ENCODE measurements at places on chromosomes 7 and 10.
A peak's percentile ranks its signal among the peaks of the same experiment; 100 is the strongest.

DNA sequence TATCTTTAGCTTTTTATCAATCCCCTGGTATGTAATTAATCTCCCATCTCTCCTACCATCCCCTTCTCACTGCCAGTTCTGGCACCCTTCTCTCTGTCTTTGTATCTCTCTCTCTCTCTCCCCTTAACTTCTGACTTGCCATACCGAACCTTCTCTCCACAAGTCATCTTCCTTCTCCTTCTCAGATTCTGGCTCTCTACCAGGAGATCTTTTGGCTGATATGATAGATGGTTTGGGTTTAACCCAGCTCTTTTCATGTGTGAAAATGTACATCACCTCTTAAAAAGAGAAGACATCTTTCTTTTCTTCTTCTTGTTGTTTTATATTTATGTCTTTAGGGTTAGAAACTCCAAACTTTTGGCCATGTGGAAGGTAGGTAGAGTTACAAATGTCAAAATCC, 196.7 kb downstream of the HGF start:
- H3K27ac ChIP-seq: no peak overlapping the region
- no peak overlapping the region for H3K4me3 ChIP-seq
- no peaks in the 10 kb centered on the region for H3K27me3 ChIP-seq
- no peak for DNase-seq

DNA sequence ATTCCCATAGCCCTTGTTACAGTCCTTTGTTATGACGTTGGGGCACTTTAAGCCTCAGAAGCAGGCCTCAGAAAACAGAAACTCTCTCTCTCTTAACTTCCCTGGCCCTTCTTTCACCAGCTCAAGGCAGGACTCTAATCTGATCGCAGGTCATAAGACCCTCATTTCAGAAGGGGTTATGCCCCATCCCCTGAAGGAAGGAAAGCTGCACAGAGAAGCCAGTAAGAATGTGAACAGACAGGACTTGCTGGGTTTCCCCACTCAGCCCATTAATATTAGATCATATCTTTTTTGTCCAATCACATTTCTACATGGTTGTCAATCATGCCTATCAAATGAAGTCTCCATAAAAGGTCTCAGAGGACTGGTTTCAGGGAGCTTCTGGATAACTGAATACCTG, 49.3 kb upstream of the PHF14 start:
- H3K36me3 ChIP-seq: no peaks in the 10 kb centered on the region
- no peaks in the 10 kb centered on the region for H3K27me3 ChIP-seq
- DNase-seq: no peak

DNA sequence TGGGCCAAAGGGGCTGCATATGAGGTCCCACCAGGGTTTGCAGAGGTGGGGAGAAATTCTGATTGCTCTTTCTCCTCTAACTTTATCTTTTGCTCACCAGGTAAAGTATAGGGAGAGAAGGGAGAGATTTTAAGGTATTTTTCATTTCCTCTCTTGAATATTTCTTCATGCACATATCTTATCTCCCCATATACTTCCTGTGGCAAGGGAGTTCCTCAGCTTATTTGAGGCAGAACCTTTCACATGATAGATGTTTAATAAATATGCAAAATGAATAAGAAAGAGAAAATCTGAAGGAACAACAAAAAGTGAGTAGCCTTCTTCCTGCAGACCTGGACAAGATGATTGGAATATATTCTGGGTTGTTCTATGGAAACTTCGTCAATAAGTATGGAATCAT, 67.4 kb upstream of the PDCD4 start:
- no peaks in the 10 kb centered on the region for H3K36me3 ChIP-seq
- no peak overlapping the region for H3K4me3 ChIP-seq
- H3K4me1 ChIP-seq: peaks cover 34% of the 10 kb centered on the region
- DNase-seq: no peak
- H3K27me3 ChIP-seq: no peaks in the 10 kb centered on the region

GRCh38 chr7:137975768-137976167, 26.1 kb downstream of the CREB3L2 start:
- H3K27me3 ChIP-seq: no peaks in the 10 kb centered on the region
- H3K4me3 ChIP-seq: no peak overlapping the region
- H3K4me1 ChIP-seq: peaks cover 1% of the 10 kb centered on the region
- DNase-seq: no peak

GRCh38 chr7:2520761-2521290, 1.3 kb downstream of the LFNG start:
- H3K27me3 ChIP-seq: peaks cover 3% of the 10 kb centered on the region
- peak overlapping the region; percentile 98 for H3K4me3 ChIP-seq
- no peak for DNase-seq
- peaks cover 8% of the 10 kb centered on the region for H3K36me3 ChIP-seq
- H3K4me1 ChIP-seq: peaks cover 27% of the 10 kb centered on the region

DNA sequence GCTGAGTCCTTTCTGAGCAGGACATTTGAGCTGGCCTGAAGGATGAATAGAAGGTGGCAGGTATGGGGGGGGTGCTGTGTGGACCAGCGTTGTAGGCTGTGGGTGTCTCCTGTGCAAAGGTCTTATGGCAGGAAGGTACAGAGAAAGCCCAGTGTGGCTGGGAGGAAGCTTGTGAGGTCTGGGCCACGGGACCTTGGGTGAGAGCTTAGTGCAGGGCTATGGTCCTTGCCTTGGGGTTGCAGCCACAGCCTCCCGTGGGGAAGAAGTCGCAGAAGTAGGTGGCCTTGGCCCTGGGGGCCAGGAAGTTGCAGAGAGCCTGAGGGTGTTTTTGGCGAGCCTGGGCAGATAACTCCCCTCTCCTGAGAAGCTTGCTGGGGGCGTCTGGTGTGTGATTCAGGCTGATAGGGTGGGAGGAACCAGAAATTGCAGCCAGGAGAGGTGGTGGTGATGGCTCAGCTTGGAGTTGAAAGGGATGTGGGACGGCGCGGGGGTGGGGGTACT, 172.0 kb upstream of the TNRC18 start:
- H3K4me1 ChIP-seq: peaks cover 26% of the 10 kb centered on the region
- no peak for DNase-seq
- peak overlapping the region; percentile 58 for H3K27ac ChIP-seq
- no peaks in the 10 kb centered on the region for H3K36me3 ChIP-seq
- peak overlapping the region; percentile 81 for H3K4me3 ChIP-seq

DNA sequence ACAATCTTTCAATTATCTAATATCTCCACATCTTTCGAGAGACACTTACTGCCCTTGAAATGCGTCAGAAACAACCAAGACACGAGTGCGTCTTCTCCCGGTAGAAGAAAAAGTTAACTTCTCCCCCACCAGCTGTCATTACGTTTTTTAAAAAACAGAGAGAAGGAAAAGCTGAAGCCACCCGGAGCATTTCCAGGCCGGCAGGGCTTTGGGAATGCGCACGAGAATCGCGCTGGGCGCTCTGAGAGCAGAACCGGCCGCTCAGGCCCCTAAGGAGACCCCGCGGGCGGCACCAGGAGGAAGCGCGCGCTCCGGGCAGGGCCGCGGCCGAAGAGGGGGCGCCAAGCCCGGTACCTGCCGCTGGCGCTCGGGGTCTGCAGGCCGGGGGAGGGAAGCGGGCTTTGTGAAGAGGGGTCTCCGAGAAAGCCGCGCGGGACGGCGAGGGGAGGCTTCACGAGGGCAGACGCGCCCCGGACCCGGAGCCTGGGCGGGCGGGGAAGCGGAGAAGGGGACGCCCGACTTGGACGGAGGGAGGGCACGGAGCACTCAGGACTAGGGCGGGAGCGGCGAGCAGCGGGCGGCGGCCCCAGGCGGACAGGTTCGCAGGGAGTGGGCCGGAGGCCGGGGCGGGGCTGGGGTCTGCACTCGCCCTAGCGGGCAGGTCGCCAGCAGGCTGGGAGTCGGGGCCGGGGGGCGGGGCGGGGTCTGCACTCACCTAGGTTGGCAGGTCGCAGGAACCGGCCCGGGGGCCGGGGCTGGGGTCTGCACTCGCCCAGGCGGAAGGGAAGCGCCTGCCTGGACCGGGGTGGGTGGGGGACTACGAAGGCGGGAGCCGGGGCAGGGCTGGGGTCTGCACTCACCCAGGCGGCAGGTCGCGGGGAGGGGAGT, 932 bp downstream of the ESYT2 start:
- peak; percentile 18 for DNase-seq
- peaks cover 6% of the 10 kb centered on the region for H3K27me3 ChIP-seq
- peak overlapping the region; percentile 96 for H3K27ac ChIP-seq

DNA sequence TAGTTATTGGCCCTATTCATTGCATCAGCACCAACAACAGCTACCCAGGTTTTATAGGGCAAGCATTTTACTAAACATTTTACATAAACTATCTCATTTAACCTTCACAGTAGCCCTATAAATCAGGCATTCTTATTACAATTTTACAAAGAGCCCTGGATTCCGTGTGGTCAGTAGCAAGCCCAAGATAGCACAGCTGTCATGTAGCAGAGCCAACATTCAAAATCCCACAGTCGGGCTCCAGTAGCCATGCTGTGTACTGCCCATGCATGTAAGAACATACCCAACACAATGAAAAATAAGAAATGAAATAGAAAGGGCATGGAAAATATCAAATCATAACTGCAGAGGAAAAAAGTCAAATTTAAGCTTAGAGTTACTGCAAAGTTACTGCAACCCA, 102.3 kb downstream of the NPSR1 start:
- H3K4me1 ChIP-seq: no peaks in the 10 kb centered on the region
- H3K27me3 ChIP-seq: peaks cover 2% of the 10 kb centered on the region
- H3K27ac ChIP-seq: no peak overlapping the region
- no peak for DNase-seq
- H3K4me3 ChIP-seq: no peak overlapping the region

GRCh38 chr10:122279725-122280141, 8.6 kb downstream of the BTBD16 start:
- H3K36me3 ChIP-seq: no peaks in the 10 kb centered on the region
- no peak overlapping the region for H3K27ac ChIP-seq
- peaks cover 5% of the 10 kb centered on the region for H3K27me3 ChIP-seq
- H3K4me3 ChIP-seq: no peak overlapping the region
- no peak for DNase-seq

- no peak overlapping the region for H3K27ac ChIP-seq
- H3K36me3 ChIP-seq: no peaks in the 10 kb centered on the region
- no peaks in the 10 kb centered on the region for H3K4me1 ChIP-seq
- H3K4me3 ChIP-seq: no peak overlapping the region
- no peaks in the 10 kb centered on the region for H3K27me3 ChIP-seq
These were observed 254.6 kb upstream of the NRP1 start for GRCh38 chr10:33588974-33589600.

- no peak overlapping the region for H3K27ac ChIP-seq
- no peak for DNase-seq
- peaks cover 14% of the 10 kb centered on the region for H3K36me3 ChIP-seq
- peaks cover 25% of the 10 kb centered on the region for H3K4me1 ChIP-seq
- H3K4me3 ChIP-seq: no peak overlapping the region
These were observed 5.4 kb downstream of the RAB11FIP2 start for GRCh38 chr10:118041316-118041715.

GRCh38 chr10:48240196-48240595, 34.3 kb downstream of the FRMPD2 start:
- no peaks in the 10 kb centered on the region for H3K4me1 ChIP-seq
- peaks cover 4% of the 10 kb centered on the region for H3K27me3 ChIP-seq
- H3K27ac ChIP-seq: no peak overlapping the region
- no peak for DNase-seq
- H3K36me3 ChIP-seq: no peaks in the 10 kb centered on the region

DNA sequence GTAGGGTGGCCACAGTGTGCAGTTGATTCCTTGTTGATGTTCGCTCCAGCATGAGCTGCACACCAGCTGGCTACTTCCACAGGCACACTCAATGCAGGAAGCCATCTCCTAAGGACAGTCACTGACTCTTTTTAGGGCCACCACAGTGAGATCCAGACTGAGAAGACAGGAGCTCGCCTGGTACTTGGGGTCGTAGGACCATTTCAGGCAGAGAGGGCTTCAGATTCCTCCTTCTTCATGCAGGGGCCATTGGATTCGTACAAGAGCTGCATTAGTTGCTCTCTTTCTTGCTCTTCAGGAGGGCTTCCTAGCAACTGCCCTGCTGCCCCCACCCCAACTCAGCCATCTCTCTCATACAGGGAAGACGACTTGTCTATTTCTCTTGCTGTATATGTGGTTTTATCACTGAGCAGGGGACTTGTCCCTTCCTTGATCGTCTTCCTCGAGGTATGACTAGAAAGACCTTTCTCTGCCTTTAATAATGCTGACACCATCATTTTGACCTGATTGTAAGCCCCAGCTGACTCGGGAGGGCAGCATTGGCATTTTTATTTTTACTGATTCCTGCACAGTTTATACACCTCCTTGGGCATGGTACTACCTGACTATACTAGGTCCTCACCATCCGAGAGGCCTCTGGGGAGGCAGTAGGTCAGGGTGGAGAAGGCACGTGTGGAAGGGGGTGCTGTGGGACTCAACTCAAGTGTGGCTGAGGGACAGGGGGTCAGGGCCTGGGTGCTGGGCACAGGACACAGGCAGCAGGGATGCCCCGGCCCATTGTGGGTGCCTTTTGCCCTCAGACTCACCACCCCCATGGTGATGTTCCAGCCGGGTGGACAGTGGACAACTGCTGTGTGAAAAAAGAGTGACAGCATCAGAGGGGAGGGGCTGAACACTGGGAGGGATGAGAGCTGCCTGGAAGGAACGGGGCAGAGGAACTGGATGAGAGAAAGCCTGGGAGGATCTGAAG, 136.7 kb upstream of the ZNF746 start:
- H3K36me3 ChIP-seq: no peaks in the 10 kb centered on the region
- no peaks in the 10 kb centered on the region for H3K4me1 ChIP-seq
- H3K27ac ChIP-seq: no peak overlapping the region
- no peak overlapping the region for H3K4me3 ChIP-seq

DNA sequence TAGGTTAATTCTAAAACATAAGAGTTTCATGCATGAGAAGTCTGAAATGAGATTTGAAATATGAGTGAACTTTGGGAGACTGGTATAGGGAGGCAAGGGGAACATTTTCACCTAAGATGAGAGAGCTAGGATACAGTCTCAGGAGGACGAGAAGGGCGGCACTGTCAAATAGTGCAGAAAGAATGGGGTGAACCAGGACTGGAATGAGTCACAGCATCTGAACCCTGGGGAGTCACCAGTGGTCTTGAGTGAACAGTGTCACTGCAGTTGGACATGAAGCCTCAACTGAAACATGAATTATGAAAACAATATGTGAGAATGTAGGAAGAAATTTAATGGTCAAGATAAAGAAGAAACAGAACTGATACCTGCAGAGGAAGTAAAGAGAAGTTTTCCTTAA, 33.8 kb downstream of the GNG11 start:
- H3K27ac ChIP-seq: no peak overlapping the region
- no peaks in the 10 kb centered on the region for H3K36me3 ChIP-seq
- DNase-seq: no peak
- H3K4me1 ChIP-seq: no peaks in the 10 kb centered on the region
- no peak overlapping the region for H3K4me3 ChIP-seq

GRCh38 chr10:8057636-8058273, 3.3 kb downstream of the GATA3 start:
- H3K4me3 ChIP-seq: peak overlapping the region; percentile 92
- peak overlapping the region; percentile 94 for H3K27ac ChIP-seq
- DNase-seq: no peak
- peaks cover 94% of the 10 kb centered on the region for H3K36me3 ChIP-seq
- H3K4me1 ChIP-seq: peaks cover 36% of the 10 kb centered on the region
- no peaks in the 10 kb centered on the region for H3K27me3 ChIP-seq

- no peak overlapping the region for H3K27ac ChIP-seq
- H3K36me3 ChIP-seq: peaks cover 54% of the 10 kb centered on the region
- no peak overlapping the region for H3K4me3 ChIP-seq
- DNase-seq: no peak
- peaks cover 6% of the 10 kb centered on the region for H3K4me1 ChIP-seq
These were observed 84.4 kb downstream of the LRRC4 start for GRCh38 chr7:127946847-127947246.

All from activated T-helper 2 cell treated with anti-CD3 and anti-CD28 coated beads, Interferon-gamma antibody, Interleukin-2, Interleukin-4, amounts not matched to agents 10 μg/mL and 5 μg/mL and 100 μg/mL, durations not matched to agents 14 hours and 24 hours and 36 hours (primary cell).